AML-193 (cell line): ENCODE measurements at places on chromosomes 16 and 17.

- DNase-seq = no peak
Measured at GRCh38 chr17:50055055-50055425, 870 bp upstream of the ITGA3 start.

DNA sequence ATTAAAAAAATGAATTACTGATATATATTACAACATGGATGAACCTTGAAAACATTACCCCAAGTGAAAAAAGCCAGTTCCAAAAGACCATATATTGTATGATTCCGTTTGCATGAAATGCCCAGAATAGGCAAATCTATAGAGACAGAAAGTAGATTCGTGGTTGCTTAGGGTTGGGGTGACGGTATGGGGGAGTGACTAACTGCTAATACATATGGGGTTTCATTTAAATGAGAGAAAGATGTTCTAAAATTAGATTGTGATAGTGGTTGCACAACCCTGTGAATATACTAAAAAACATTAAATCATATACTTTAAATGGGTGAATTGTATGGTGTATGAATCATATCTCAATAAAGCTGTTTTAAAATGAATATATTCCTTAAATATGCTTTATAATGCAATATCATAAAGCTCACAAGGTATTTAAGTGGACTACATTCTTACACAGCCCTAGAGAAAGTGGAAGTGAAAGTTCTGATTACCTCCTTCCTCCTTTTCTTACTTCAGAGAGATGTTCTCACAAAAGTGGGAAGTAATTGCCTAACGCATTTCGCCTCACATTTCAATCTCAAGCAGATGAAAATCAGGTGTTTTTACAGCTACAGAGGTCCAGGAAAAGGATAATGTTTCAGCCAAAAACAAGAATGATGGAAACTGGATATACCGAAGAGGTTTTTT lies 142.7 kb upstream of the GNAO1 start:
- peak; percentile 7 for DNase-seq

GRCh38 chr16:14454391-14454790 lies 175.7 kb downstream of the PARN start:
- DNase-seq = no peak

GRCh38 chr17:72545766-72546165 lies 424.9 kb downstream of the SOX9 start:
- no peak for DNase-seq

DNA sequence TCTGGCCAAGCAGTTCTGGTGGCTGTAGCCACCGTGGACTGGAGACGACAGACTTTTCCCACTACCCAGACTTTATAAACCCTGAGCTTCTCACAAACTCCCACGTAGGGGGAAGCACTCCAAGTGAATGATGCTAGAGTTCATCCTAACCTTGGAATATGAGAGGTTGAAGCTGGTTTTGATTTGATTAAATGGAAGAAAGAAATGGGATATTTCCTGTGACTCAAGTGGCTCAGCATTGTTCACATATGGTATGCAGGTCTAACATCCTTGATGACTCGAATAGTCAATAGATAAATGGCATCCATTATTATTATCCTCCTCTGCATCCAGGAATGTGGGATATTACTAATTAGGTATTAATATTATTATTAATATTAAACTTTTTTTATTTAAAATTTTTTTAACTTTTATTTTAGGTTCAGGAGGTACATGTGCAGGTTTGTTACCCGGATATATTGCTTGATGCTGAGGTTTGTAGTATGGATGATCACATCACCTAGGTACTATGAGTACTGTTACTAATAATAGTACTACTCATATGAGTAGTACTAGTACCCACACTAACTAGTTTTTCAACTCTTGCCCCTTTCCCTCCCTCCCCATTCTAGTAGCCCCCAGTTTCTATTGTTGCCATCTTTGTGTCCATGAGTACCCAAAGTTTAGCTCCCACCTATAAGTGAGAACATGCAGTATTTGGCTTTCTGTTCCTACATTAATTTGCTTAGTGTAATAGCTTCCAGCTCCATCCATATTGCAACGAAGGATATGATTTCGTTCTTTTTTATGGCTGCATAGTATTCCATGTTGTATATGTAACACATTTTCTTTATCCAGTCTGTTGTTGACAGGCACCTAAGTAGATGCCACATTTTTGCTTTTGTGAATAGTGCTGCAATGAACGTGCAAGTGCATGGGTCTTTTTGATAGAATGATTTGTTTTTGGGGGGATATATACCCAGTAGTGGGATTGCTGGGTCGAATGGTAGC lies 22.9 kb downstream of the PIK3R6 start:
- no peak for DNase-seq

GRCh38 chr17:74442291-74442669 lies 10.4 kb downstream of the GPRC5C start:
- DNase-seq = no peak

DNA sequence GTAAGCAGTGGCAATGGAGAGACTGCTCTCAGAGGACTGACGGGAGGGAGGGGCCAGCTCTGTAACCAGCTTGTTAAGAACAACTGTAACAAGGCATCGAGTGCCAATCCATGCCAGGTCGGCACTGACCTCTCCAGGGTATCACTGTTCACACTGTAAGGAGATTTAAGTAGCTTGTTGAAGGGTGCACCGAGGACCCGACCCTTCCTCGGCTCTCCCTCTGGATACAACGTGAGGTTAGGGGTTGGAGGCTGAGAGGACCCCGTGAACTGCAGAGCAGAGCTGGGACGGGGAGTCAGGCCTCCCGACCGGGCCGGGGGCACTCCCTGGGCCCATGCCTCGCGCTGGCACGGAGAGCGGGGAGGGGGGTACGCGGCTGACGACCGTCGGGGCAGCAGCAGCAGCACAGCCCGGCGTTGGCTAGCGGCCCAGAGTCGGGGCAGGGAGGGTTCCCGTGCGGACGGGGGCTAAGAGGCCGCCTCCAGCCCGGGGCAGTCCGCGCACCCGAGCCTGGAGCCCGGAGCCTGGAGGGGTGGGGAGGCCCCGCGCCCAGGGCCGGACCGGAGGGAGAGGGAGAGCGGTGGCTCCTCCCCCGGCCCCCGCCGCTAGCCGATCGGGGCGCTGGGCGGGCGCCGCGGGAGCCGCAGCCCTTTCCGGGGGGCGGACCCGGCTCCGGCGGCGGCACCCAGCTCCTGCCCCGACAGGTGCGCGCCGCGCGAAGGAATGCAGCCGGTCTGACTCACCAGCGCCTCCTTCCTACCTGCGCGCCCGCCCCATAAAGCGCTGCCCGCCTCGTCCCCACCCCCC lies at the start of gene ITGB4:
TSS of gene ITGB4 (plus strand) at position 804 of the 807 bp plus-strand sequence. CDS start 3,245 bp downstream, outside the sequence.
- DNase-seq = no peak

DNA sequence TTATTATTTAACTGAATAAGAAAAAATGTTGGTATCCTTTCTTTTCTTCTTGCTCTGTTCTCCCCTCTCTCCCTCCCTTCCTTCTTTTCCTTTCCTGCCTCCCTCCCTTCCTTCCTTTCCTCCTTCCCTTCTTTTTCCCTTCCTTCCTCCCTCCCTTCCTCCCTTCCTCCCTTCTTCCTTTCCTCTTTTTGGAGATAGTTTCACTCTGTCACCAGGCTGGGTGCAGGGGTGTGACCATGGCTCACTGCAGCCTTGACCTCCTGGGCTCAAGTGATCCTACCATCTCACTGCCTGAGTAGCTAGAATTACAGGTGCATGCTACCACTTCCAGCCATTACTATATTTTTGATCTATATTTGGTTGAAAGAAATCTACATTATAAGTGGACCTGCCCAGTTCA lies 5.7 kb upstream of the RUSF1 start:
- DNase-seq = no peak
